Mucosa of descending colon (tissue), 3 donors: ENCODE measurements at places on chromosomes 3 and 15.

GRCh38 chr15:89320200-89320599 lies 14.4 kb downstream of the POLG start:
- no peak for DNase-seq

DNA sequence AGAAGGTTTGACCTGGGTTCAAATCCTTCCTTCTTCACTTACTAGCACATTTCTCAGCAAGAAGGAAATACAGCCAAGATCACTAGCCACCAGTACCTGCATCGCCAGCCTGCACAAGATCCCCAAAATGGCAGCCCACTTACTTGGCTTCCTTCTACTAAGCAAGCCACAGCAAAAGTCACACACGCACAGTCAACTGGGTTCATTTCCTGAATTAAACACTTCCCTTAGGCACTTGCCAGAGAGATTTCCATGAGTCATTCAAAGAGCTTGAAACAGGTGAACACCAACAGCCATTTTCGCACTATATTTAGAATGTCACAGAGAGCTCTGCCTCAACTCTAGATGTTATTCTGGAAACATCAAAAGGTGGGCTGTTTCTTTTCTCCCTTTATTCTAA lies 42.6 kb downstream of the MGLL start:
- DNase-seq: peak; percentile 8

- no peak for DNase-seq
Observed at GRCh38 chr15:39889601-39890000, 30.5 kb downstream of the GPR176 start.

GRCh38 chr3:23461069-23461468 lies 257.9 kb downstream of the UBE2E2 start:
- no peak for DNase-seq

DNA sequence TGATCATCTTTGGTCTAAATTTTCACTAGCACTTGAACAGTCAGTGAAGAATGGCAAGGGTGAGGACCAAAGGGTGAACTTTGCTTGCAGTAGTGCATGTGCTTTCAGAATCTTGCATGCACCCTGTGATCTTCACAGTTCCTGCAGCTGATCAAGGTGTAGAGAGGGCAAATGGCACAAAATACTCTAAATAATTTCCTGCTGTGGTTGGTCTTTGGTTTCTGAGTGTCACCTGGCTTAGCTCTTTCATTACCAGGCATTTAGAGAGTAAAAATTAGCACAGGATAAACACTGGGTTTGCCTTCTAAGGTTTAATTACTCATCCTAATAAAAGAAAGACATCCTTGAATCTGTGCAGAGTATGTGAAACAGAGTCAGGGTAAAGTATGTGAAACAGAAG lies 11.4 kb downstream of the TIPARP start:
- DNase-seq: no peak

GRCh38 chr15:58513008-58513407 lies 81.2 kb downstream of the LIPC start:
- DNase-seq: no peak

DNA sequence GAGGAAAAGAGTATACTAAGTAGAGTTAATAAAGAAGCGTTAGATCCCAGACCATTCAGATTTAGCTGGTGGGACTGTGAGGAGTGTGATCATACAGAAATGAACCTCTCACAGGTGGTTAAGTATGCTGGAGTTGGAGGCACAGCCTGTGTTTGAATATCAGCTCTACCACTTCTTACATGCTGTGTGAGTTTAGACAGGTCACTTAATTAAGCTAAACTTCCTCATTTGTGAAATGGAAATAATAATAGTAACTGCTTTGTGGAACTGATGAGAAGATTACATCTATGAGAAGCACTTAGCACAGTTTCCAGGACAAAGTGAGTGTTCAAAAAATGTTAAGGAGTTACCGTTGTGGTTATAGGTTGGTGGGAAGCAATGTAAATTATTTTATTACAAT lies 8.4 kb downstream of the ACP3 start:
- no peak for DNase-seq

GRCh38 chr15:77329202-77329601 lies 90.7 kb downstream of the PEAK1 start:
- no peak for DNase-seq

DNA sequence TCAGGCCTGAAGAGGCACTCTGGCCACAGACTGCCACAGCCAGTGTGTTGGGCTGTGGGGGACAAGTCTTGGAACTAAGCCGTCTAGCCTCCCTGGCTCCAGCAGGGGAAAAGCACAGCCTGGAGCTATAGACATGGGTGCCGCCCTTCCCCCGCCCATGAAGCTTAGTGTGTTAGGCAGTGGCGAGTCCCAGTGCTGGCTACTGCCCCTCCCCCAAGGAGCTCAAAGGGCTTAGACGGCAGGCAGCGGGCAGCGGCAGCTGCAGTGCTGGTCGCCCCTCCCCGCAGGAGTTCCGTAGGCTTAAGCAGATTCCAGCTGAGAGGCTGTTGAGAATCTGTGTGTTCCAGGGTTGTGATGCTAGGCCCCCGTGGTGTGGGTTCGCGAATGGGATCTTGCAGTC lies 135.8 kb upstream of the RORA start:
- no peak for DNase-seq
